Left renal pelvis (tissue), 4 donors: ENCODE measurements at places on chromosomes 4 and X. TPM values are rescaled to one million over a fixed set of nuclear protein-coding genes. Genes with fewer than 3 reads are reported as not detected.

The BMPR1B gene
- 24.6 TPM for polyA plus RNA-seq

The BEX5 gene
- 13.2 TPM for polyA plus RNA-seq

DNA sequence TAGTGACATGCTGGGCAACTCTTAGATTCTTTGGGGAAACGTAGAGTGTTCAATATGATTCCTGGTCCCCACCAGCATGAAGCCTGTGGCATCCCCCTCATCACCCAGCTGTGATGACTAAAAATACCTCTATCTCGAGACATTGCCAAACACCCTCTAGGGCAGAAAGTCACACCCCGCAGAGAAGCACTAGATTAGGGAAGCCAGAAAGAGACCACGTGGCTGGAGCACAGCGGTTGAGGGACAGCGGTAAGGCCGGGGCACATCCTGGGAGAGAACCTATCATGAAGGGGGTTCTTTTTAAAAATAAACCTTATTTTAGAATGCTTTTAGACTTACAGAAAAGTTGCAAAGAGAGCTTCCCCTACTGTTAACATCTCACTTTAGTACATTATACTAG is 11.0 kb downstream of the FAT1 start:
- DNase-seq = no peak

DNA sequence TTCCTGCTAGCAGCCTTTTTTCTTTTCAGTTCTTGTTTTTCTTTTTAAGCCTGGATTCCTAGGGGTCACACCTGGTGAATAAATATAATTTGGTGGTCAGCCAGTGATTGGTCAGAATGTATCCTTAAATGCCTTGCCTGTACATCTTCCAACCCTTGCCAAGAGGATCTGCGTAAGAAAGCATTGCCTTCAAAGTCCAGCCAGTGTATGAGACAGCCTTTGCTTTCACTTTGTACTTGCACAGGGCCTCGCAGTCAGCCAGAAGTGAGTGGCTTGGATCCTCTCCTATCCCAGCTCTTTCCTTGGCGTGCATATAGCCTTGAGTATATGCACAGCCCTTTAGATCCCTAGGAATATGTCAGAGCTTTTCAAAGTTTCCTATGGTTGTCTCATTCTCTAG is 22.2 kb downstream of the KANTR start:
- DNase-seq = no peak

GRCh38 chr4:40205259-40206198 is 8.7 kb downstream of the RHOH start:
- DNase-seq = no peak
